GM23338 (cell line): ENCODE measurements at places on chromosomes 7 and 10.

GRCh38 chr7:90599892-90600555 lies 3.9 kb downstream of the CDK14 start:
- DNase-seq, result no peak

DNA sequence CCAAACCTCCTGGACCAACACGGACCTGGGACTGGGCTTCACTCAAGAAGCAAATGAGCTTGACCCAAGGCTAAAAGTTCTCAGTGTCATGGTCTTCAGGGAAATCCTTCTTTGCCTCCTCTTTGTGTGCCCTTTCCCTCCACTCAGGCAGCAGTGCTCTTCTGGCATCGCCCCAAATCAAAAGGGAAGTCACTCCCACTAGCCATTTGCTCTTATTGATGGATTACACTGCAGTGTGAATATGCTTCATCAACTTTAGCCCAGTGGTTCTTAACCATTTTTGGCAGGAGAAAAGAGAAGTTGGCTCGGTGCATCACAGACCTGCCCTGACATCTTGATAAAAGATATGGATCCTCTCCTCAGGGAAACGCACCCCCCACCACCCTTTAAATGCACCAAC lies 19.2 kb upstream of the IKZF1 start:
- DNase-seq, result no peak

DNA sequence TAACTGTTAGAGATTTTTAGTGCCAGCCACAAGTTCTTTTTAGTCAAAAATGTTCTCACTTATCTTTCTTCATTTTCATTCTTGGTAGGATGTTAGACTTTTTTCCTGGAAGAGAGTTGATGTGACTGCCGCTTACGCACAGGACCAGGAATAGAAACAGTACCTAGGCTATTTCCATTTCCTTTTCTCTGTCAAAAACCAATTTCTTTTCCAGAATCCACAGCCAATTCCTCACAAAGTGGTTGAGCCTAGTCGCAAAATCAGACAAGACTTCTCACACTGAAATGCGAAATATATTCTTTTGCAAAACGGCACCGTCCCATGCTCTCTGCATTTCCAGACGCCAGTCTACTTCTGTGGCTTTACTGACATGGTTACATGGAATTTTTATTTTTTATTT lies 394.2 kb downstream of the GALNT17 start:
- no peak for DNase-seq

GRCh38 chr10:3169673-3170072 lies 2.9 kb downstream of the PITRM1 start:
- no peak for DNase-seq

DNA sequence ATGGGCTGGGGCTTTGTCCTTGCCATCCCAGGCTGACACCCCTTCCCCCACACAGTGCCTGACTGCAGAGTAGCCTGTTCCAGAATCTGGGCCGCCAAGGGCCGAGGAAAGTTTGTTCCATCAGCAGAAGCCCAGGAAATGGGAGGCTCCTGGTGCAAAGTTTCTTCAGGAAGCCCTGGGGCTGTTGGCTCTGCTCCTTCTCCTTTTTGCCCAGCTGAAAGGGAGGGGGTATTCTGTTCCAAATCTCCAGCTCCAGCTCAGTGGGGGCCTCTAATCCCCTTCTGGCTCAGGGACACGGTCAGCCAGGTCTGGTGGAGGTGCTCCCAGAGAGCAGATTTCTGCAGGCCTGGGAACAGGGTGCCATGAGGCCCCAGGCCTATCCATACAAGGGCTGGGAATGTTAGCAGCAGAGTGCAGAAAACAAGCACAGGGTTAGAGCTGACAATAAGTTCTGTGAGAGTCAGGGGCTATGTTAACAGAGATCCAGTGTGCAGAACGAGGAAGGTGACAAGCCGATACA lies 399.5 kb downstream of the RPS24 start:
- DNase-seq, result no peak

- no peak for DNase-seq
Measured at GRCh38 chr10:10774416-10774815, 243.3 kb upstream of the CELF2 start.

DNA sequence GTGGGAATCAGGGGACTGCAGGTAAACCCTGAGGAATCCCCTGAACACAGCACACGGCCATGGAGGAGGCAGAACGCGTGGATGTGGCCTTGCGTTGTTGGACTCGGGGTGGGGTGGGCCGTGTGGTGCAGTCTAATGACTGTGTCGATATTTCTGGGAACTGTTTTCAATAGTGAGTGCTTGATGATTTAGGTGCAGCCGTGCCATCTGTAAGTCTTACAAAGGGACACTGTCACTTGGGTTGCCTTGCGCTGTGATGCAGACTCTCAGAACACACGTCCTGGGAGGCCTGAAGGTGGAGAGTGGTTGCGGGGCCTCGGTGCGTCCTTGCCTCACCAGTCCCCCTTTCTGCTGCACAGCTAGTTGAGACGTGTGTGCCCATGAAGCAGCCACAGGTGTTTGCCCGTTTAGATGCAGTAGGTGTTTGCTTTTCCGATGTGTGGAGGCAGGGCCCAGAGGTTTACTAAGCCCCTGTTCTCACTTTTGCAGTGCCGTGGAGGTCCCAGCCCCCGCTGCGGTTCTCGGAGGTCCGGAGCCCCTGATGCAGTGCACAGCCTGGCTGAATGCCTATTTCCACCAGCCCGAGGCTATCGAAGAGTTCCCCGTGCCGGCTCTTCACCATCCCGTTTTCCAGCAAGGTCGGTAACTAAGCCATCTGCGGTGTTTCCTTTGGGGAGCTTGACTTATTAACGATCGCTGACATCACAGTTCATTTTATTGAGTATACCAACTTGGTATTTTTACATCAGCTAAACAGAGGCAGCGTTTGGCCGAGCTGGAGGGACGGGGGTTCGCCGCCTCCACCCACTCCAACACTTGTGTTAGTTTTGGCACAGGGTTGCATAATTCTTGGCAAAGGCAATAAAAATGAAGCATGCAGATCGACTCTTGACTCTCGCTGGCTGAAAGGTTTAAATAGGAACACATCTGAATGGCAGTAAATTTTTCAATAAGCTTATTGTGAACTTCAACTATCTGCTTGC lies 240.7 kb downstream of the MGMT start:
- DNase-seq, result no peak

DNA sequence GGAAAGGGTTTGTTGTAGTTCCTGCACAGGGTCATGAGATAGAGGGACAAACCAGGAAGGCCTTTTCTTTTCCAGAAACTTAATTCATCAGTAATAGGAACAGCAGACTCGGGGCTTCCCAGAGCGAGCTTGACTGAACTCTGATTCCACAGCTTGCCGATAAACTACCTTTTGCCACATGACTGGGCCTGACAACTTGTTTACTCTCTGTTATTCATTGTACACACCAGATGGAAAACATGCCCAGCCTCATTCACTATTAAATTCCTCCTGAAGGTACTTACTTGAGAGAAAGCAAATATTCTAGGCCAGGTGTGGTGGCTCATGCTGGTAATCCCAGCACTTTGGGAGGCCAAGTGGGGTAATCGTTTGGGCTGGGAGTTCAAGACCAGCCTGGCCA lies 77.1 kb upstream of the FGFR2 start:
- no peak for DNase-seq

GRCh38 chr7:27106181-27106900 lies 3.9 kb upstream of the HOXA2 start:
- DNase-seq, result peak; percentile 80

GRCh38 chr7:26370011-26370410 lies 78.3 kb downstream of the SNX10 start:
- no peak for DNase-seq

DNA sequence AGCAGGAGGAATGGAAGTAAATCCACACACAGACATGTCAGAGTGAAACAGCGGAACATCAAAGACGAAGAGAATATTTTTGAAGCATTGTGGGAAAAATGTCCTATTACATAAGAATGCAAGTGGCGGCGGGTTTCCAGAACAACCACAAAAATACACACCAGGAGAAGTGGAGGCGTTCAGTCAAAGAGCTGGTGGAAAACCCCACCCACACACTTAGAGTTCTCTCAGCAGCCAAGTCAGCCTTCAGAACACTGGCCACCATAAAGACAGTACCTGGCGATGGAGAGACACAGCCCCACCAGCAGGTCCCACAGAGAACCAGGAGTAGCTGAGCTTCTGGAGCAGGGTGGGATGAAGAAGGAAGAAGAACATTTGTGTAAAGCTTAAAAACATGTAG lies 23.7 kb downstream of the NKX6-2 start:
- DNase-seq, result no peak

- peak; percentile 74 for DNase-seq
Measured at GRCh38 chr7:39949971-39950472, at the start of gene CDK13. TSS of gene CDK13 (plus strand) at chr7:39950256. CDS start at chr7:39950642, 386 bp downstream.

DNA sequence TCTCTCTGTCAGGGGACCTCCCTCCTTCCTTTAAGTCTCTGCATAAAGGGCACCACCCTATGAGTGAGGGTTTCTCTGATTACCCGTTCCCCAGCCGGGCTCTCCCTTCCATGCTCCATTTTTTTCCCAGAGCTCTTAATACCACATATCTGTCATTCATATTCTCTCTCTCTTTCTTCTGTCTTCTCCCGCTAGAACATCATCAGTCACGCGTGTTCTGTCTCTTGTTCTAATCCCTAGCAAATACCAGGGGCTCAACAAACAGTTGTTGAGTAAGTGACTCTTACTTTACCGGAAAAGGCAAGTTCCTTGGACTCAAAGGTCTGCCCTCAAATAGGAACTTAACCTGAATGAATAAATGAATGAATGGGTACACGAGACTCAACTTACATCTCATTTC lies 68.5 kb downstream of the RSU1 start:
- no peak for DNase-seq

- no peak for DNase-seq
Measured at GRCh38 chr10:114362826-114363355, 41.4 kb downstream of the AFAP1L2 start.

GRCh38 chr10:125629758-125630376 lies 53.1 kb downstream of the TEX36 start:
- peak; percentile 9 for DNase-seq

DNA sequence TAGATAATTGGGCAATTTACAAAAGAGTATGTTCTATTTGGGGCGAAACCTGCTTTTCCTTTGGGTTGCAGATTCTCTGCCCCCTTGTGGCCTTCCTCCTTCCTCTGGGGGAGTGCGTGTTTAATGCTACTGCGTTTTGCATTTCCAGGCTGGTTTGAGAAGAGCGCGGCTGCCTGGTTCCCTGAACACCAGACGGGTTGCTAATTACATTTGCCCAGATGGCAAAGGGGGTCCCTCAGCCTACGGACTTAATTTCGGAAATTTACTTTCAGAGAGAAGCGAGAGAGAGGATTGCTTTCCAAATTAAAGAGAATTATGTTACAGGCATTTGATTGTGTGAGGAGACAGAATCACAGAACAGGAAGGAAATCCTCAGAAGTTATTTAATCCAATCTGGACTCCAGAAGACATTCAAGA lies 91.9 kb upstream of the JAZF1 start:
- DNase-seq, result peak; percentile 87

DNA sequence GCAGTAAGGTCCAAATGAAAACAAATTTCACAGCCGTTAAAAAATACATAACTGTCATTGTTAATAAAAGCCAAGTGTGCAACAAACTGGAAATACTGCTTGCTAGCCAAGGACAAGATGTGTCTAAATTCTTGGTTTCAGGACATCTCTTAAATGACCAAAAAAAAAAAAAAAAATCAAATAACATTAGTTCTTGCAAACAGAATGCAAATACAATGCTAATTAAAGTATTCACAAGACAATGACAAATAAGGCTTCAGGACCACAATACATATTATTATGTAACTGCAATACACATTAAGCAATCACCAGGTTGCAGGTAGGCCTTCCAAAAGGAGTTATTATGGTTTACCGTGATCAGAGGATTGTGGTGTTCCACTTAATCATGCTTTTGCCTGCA lies 3.6 kb downstream of the ARHGAP21 start:
- peak; percentile 43 for DNase-seq

DNA sequence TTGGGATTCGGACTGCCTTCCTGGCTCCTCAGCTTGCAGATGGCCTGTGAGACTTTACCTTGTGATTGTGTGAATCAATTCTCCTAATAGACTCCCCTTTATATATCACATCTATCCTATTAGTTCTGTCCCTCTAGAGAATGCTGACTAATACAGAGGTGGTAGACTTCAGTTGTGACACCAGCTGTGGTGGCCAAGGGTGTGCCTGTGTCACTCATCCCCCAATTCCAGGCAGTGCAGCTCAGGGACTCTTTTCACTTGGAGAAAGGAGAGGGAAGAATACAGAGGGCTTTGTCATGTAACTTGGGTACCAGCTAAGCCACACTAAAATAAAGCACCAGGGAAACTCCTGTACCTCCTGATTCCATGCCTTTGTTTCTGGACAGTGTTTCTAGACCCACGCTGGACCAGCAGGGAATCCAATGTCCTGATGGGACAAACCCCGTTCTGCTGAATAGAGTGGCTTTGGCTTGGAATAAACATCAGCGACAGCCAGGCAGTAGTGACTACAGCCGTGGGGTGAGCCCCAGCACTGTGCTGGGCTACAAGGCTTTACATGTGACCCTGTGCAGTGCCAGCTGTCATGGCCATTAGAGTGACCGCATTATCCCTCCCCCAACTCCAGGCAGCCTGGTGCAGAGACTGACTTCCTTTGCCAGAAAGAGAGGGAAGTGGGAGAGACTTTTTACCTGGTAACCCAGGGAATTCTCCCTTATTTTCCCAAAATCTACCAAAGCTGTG lies 233.6 kb downstream of the ANK3 start:
- DNase-seq, result no peak

GRCh38 chr7:97578225-97578624 lies 153.7 kb upstream of the TAC1 start:
- DNase-seq, result no peak

GRCh38 chr10:1776127-1776662 lies 38.9 kb upstream of the ADARB2 start:
- no peak for DNase-seq

DNA sequence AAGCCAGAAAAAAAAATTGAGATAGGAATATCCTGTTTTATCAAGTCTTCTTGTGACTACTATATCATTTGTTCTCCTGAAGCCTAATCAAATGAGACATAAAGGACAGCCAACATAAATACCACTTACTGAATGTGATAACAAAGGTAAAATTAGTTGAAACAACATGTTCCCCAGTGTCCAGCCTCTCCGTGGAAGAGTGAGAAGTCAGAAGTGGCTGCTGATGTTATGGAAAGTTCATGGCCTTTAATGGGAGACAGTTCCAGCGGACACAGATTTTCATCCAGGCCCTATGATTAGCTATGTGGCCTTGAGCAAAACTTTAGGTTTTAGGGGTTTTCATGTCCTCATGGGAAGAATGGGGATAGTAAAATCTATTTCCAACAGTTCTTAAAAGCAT lies 724.3 kb downstream of the SUGCT start:
- no peak for DNase-seq

GRCh38 chr10:93039110-93039509 lies 21.5 kb upstream of the CYP26C1 start:
- DNase-seq, result no peak

GRCh38 chr7:135719688-135720087 lies 8.3 kb downstream of the SLC13A4 start:
- no peak for DNase-seq
